ENCODE measurements at places on chromosomes 16 and 17.

DNA sequence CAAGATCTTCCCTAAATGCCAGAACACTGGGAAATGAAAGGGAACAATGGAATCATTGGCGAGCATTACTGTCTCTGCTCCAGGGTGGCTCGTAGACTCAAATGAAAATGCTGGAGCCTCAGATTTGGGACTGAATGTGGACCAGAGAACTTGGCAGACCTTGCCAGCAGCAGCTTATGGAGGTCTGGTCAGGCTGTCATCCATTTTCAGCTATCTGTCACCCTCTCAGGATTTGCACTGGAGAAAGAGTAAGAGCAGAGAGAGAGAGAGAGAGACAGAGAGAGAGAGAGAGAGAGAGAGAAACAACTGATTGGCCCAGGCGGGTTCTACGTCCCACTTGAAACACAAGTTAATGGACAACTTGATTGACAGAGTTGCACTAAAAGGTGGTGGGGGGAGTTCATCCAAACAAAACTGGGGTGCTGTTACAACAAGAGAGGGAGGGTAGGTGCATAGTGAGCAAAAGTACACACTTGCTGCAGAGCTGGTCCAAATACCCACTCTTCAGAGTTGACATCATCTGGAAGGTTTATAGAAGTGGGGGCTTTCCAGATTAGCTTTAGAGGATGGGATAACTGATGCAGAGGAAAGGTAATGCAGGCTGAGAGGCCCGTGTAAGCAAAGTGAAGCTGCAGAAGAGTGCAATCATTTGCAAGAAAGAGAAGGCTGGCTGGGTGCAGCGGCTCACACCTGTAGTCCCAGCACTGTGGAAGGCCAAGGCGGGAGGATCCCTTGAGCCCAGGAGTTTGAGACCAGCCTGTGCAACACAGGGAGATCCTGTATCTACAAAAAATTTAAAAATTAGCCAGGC lies 16.5 kb upstream of the NSMCE1 start:
- no peak overlapping the region for H3K4me3 ChIP-seq
- H3K4me1 ChIP-seq = no peaks in the 10 kb centered on the region
- no peaks in the 10 kb centered on the region for H3K27me3 ChIP-seq
- H3K27ac ChIP-seq = no peak overlapping the region
- no peaks in the 10 kb centered on the region for H3K36me3 ChIP-seq

GRCh38 chr16:23334457-23334853 lies 32.4 kb downstream of the SCNN1B start:
- no peak overlapping the region for H3K27ac ChIP-seq
- no peaks in the 10 kb centered on the region for H3K27me3 ChIP-seq
- H3K36me3 ChIP-seq = no peaks in the 10 kb centered on the region
- no peaks in the 10 kb centered on the region for H3K4me1 ChIP-seq

- no peaks in the 10 kb centered on the region for H3K4me1 ChIP-seq
- no peaks in the 10 kb centered on the region for H3K27me3 ChIP-seq
- no peak overlapping the region for H3K27ac ChIP-seq
- H3K4me3 ChIP-seq = no peak overlapping the region
- no peak for DNase-seq
These were observed 10.0 kb downstream of the PPL start for GRCh38 chr16:4926928-4927327.

DNA sequence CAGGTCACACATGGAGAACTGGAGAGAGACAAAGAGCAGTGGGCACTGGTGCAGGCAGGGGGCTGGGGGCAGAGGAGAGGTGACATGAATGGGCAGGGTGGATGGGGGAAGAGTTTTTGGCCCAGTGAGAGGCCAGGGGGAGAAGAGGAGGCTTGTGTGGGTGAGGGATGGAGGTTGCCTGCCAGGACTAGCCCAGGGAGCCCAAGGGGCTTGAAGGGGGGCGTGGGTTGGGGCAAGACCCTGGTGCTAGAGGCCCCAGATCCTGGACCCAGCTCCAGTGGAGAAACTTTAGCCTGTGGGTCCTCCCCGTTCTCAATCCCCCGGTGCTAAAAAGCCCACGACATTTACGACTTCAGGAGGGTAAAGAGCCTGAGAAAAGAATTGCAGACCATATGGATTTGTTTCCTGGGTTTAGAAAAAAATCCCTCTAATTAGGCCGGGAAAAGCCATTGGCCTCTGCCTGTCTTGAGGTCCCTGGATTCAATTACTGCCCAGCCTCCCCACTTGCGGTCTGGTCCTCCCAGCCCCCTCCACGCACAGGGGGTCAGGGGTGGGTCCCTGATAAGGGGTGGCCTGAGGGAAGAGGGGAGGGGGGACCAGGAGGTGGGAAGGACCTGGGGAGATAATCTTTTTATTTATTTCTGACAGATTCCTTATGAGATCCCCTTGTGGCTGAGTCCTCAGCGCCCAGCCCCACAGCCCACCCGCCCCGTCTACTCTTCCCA lies 33.0 kb downstream of the NGFR start:
- no peak overlapping the region for H3K4me3 ChIP-seq
- H3K27me3 ChIP-seq = no peaks in the 10 kb centered on the region
- no peaks in the 10 kb centered on the region for H3K4me1 ChIP-seq

DNA sequence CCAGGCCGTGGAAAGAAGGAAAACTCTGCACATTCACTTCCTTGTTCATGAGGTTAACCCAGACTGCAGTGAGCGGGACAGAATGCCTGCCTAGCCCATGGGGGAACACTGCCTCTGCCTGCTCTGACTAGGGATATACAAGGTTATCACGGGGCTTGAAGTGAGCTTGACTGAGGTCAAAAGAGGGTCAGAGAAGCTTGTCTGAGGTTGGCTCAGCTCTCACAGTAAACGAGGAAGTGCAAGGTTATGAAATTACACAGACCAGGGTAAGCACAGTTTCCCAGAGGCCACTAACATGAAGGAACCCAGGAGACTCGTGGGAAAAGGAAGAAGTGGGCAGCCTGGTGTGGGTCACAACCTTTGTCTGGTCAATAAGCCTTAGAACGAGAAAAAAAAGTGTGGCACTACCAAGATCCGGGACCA lies 28.7 kb downstream of the HIC1 start:
- peak overlapping the region; percentile 80 for H3K27ac ChIP-seq
- peaks cover 55% of the 10 kb centered on the region for H3K4me1 ChIP-seq
- H3K36me3 ChIP-seq = peaks cover 8% of the 10 kb centered on the region

DNA sequence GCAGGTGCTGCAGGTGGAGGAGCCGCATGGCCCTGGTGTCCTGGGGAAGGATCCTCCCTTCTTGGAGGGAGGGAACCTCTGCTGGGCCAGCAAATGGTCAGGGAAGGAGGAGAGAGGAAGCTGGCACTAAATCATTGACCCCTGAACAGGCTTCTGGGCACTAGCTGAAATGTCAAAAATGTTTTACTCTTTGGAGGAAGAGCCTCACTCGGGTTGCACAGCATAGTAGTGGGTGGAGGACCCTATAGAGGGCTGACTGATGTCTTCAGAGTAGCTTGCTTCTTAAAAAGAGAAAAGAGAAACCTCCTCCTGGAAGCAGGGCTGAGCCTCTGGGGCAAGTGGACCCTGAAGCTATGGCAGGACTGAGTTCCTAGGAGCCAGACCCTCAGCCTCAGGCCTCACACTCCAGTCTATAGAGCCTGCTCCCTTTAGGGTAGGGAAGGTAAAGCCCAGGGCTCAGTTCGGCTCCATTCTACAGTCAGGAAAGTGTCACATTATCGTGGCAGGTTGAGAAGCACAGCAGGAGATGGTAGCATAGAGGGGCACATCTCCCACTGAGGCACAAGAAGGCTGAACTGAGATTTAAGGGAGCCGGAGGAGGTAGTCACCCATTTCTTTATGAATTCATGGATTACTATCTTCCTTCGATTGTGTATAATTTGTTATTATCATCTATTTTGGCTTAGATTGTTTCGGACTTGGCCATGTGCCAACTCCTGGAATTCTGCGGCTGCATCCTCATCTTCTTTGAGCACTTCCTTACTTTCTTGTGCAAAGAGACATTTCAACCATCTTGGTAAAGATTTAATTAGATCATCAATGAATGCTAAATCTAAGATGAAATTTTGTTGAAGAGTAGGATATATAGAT lies 7.3 kb upstream of the CUEDC1 start:
- no peak for DNase-seq
- no peak overlapping the region for H3K27ac ChIP-seq
- no peak overlapping the region for H3K4me3 ChIP-seq
- H3K36me3 ChIP-seq = no peaks in the 10 kb centered on the region
- H3K4me1 ChIP-seq = peaks cover 7% of the 10 kb centered on the region
- H3K27me3 ChIP-seq = no peaks in the 10 kb centered on the region

- H3K27ac ChIP-seq = no peak overlapping the region
- peak; percentile 41 for DNase-seq
- no peak overlapping the region for H3K4me3 ChIP-seq
- no peaks in the 10 kb centered on the region for H3K36me3 ChIP-seq
These were observed 54.5 kb downstream of the TK2 start for GRCh38 chr16:66495440-66495839.

- peak; percentile 63 for DNase-seq
- no peaks in the 10 kb centered on the region for H3K27me3 ChIP-seq
- peak overlapping the region; percentile 10 for H3K27ac ChIP-seq
- H3K4me3 ChIP-seq = peak overlapping the region; percentile 44
- H3K36me3 ChIP-seq = no peaks in the 10 kb centered on the region
- peaks cover 96% of the 10 kb centered on the region for H3K4me1 ChIP-seq
These were observed 4.2 kb downstream of the CORO6 start for GRCh38 chr17:29618272-29619065.

DNA sequence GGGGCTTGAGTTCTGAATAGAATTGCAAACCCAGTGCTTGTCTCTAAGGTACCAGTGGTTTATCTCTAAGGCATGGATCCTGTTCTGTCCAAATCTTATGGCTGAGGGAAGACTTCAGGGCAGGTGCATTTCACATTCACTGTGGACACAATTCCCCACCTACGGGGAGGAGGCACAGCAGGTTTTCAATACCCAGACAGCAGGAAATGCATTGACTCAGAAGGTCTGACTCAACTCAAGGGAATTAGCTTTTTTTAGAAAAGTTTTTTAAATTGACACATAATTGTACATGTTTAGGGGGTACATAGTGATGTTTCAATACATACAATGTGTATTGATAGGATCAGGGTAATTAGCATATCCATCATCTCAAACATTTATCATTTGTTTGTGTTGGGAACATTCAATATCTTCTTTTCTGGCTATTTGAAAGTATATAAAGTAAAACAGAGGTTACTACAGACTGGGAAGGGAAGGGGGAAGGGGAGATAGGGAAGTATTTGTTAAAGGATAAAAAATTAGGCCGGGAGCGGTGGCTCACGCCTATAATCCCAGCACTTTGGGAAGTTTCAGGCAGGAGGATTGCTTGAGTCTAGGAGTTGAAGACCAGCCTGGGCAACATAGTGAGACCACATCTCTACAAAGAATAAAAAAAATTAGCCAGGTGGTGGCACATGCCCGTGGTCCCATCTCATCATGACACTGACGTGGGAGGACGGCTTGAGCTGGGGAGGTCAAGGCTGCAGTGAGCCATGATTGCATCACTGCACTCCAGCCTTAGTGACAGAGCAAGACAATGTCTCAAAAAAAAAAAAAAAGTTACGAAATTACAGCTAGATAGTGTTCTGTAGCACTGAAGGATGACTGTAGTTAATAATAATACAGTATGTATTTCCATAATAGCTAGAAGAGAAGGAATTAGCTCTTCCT lies 54.9 kb downstream of the RGS9 start:
- no peak for DNase-seq
- H3K36me3 ChIP-seq = no peaks in the 10 kb centered on the region
- no peak overlapping the region for H3K27ac ChIP-seq
- no peaks in the 10 kb centered on the region for H3K4me1 ChIP-seq

- no peaks in the 10 kb centered on the region for H3K4me1 ChIP-seq
- H3K4me3 ChIP-seq = peak overlapping the region; percentile 29
- H3K36me3 ChIP-seq = no peaks in the 10 kb centered on the region
- no peak for DNase-seq
- H3K27me3 ChIP-seq = no peaks in the 10 kb centered on the region
These were observed 263.8 kb downstream of the HS3ST3A1 start for GRCh38 chr17:13337864-13338371.

DNA sequence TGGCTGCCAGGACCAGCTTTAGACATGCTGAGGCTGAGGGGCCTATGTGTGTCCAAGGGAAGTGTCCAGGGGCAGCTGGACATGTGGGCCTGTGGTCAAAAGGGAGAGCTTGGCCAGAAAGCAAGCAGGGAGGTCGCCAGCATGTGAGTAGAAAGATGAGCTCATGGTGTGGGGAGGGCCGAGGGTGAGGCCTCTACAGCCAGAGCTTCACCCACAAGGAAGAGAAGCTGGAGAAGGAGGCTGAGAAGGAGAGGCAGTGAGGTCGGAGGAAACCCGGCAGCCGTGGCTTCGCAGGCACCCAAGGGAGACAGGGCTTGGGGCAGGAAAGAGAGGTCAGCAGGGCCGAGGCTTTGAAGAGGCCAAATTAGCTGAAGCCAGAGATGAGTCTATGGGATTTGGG lies 4.0 kb upstream of the HSD11B2 start:
- no peak for DNase-seq
- H3K4me1 ChIP-seq = no peaks in the 10 kb centered on the region
- H3K36me3 ChIP-seq = no peaks in the 10 kb centered on the region

DNA sequence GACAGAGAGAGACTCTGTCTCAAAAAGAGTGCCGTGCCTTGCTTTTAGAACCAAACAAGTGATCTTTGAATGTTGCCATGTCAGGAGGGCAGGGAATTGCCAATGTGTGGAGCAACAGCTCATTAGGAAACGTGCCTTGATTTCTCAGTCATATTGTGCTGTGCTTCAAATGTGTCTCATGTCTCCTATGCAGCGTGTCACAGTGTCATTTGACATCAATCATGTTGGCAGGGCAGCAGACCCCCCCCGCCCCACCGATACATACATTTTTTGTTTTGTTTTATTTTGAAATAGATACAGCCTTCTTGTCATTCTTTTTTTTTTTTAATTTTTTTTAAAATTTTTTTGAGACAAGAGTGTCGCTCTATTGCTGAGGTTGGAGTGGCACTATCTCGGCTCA lies 22.1 kb downstream of the MRC2 start:
- H3K4me1 ChIP-seq = peaks cover 27% of the 10 kb centered on the region
- no peak overlapping the region for H3K4me3 ChIP-seq
- peaks cover 18% of the 10 kb centered on the region for H3K27me3 ChIP-seq
- no peaks in the 10 kb centered on the region for H3K36me3 ChIP-seq

DNA sequence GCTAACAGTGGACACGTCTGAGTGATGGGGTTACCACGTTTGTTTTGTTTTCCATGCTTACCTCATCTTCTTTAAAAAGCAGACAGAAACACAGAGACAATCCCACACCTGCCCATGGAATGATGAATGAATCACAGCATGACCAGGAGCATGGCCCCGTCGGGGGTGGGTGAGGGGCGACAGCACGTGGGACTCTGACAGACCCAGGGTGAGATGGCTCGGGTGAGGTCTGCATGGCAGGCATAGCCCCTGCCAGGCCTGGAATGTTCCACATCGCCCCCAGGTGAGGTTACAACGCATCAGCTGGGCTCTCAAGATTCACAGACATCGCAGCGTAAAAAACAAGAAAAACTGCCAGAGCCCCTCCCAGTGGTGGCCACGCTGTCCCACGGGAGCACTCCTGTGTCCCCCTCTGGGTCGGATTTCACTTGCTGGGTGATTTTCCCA lies 18.1 kb downstream of the SLC7A5 start:
- H3K4me1 ChIP-seq = peaks cover 74% of the 10 kb centered on the region
- no peaks in the 10 kb centered on the region for H3K27me3 ChIP-seq
- H3K36me3 ChIP-seq = no peaks in the 10 kb centered on the region
- no peak for DNase-seq
